Activated CD4-positive, alpha-beta T cell treated with anti-CD3 and anti-CD28 coated beads for 36 hours (primary cell): ENCODE measurements at places on chromosomes 13 and 19. TPM values are rescaled to one million over a fixed set of nuclear protein-coding genes. Genes with fewer than 3 reads are reported as not detected.
A peak's percentile ranks its signal among the peaks of the same experiment; 100 is the strongest.

DNA sequence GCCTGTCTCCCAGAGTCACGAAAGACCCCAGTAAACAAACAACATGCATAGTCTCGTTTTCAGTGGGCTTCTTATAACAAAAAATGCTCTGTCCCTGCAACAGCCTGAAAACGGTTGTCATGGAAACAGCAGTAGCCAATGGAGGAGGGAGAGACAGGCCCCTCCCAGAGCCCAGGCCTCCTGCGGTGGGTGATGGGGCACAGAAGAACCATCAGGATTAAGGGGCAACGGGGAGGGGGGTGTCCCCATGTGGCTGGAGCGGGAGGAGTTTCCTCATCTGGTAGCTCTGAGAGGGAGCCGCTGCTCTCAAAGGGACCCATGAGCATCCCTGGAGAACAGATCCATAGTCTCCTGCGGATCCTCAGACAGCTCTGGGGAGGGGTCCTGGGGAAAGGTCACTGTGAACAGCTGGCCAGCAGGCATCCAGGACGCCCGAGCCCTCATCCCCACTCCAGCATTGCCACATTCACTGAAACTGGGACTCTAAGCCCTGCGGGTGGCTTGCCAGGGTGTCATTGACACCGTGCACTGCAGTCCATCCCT lies 37.5 kb upstream of the PNMA8B start:
- no peak overlapping the region for H3K27ac ChIP-seq
- no peak for DNase-seq
- peaks cover 20% of the 10 kb centered on the region for H3K4me1 ChIP-seq
- no peaks in the 10 kb centered on the region for H3K27me3 ChIP-seq
- no peaks in the 10 kb centered on the region for H3K36me3 ChIP-seq
- H3K4me3 ChIP-seq: no peak overlapping the region

GRCh38 chr19:6062274-6062673 lies 48.0 kb downstream of the RFX2 start:
- peak overlapping the region; percentile 4 for H3K27ac ChIP-seq
- H3K27me3 ChIP-seq: peaks cover 5% of the 10 kb centered on the region
- peak; percentile 64 for DNase-seq
- no peak overlapping the region for H3K4me3 ChIP-seq

- H3K27ac ChIP-seq: no peak overlapping the region
- H3K27me3 ChIP-seq: no peaks in the 10 kb centered on the region
- H3K4me1 ChIP-seq: peaks cover 9% of the 10 kb centered on the region
- DNase-seq: no peak
Measured at GRCh38 chr19:3474010-3474409, 6.3 kb downstream of the SMIM24 start.

- peaks cover 32% of the 10 kb centered on the region for H3K4me1 ChIP-seq
- H3K27ac ChIP-seq: no peak overlapping the region
- no peaks in the 10 kb centered on the region for H3K36me3 ChIP-seq
Measured at GRCh38 chr13:112721198-112722104, 31.6 kb downstream of the ATP11A start.

DNA sequence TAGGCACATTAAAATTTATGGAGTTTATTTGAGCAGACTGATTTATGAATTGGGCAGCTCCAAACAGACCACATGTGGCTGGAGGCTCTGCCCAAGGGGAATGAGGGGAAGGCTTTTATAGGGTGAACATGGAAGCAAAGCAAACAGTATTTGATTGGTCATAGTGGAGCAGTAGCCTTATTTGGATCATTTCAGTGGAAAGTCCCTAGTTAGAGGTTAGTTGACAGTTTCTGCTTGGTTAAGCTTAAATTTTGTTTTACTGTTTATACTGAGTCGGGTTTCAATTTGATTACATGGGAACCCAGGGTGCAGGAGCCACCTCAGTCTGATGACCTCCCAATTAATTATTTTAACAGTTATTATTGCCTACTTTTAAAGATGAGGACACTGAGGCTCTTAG lies 140.5 kb downstream of the NDFIP2 start:
- no peak overlapping the region for H3K27ac ChIP-seq
- no peak overlapping the region for H3K4me3 ChIP-seq
- DNase-seq: no peak

GRCh38 chr19:21023901-21024300 lies 3.4 kb downstream of the ZNF430 start:
- H3K27ac ChIP-seq: peak overlapping the region; percentile 78
- no peak for DNase-seq
- H3K4me1 ChIP-seq: peaks cover 71% of the 10 kb centered on the region
- H3K27me3 ChIP-seq: no peaks in the 10 kb centered on the region
- peaks cover 72% of the 10 kb centered on the region for H3K36me3 ChIP-seq
- peak overlapping the region; percentile 96 for H3K4me3 ChIP-seq

DNA sequence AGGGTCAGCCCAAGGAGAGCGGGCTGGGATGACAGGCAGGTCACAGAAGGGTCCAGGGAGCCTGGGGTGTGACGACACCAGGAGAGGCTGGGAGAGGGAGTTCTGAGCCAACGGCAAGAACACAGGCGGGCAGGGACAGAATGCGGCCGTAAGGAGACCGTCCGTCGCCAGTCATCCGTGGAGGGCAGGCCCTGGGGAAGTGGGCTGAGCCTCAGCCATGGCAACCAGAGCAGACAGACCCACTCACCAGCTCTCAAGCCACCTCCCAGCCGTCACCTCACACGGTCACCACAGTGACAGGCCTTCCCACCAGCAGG lies 3.7 kb upstream of the TMEM86B start:
- H3K27ac ChIP-seq: no peak overlapping the region
- no peak overlapping the region for H3K4me3 ChIP-seq
- peaks cover 58% of the 10 kb centered on the region for H3K36me3 ChIP-seq
- H3K27me3 ChIP-seq: no peaks in the 10 kb centered on the region

- peaks cover 80% of the 10 kb centered on the region for H3K4me1 ChIP-seq
- peak overlapping the region; percentile 92 for H3K27ac ChIP-seq
- H3K4me3 ChIP-seq: peak overlapping the region; percentile 64
- DNase-seq: peak; percentile 29
- peaks cover 13% of the 10 kb centered on the region for H3K36me3 ChIP-seq
Measured at GRCh38 chr13:74061926-74062595, 72.1 kb downstream of the KLF12 start.

GRCh38 chr19:40149501-40149900 lies 41.7 kb upstream of the MAP3K10 start:
- H3K36me3 ChIP-seq: no peaks in the 10 kb centered on the region
- no peak for DNase-seq
- peaks cover 41% of the 10 kb centered on the region for H3K4me1 ChIP-seq
- H3K4me3 ChIP-seq: no peak overlapping the region
- no peaks in the 10 kb centered on the region for H3K27me3 ChIP-seq
- no peak overlapping the region for H3K27ac ChIP-seq

KIR3DL2 gene
- total RNA-seq: 1.3 TPM

GRCh38 chr19:38385804-38386257 lies 2.0 kb downstream of the GGN start:
- peaks cover 24% of the 10 kb centered on the region for H3K4me1 ChIP-seq
- H3K27ac ChIP-seq: no peak overlapping the region
- H3K36me3 ChIP-seq: peaks cover 47% of the 10 kb centered on the region
- peak; percentile 30 for DNase-seq
- no peak overlapping the region for H3K4me3 ChIP-seq

- peaks cover 3% of the 10 kb centered on the region for H3K27me3 ChIP-seq
- no peak overlapping the region for H3K4me3 ChIP-seq
- H3K27ac ChIP-seq: no peak overlapping the region
- H3K4me1 ChIP-seq: peaks cover 15% of the 10 kb centered on the region
- no peak for DNase-seq
- no peaks in the 10 kb centered on the region for H3K36me3 ChIP-seq
Measured at GRCh38 chr13:73222627-73223305, 164.0 kb downstream of the KLF5 start.

KANK2 gene
- total RNA-seq: 1.2 TPM

DNA sequence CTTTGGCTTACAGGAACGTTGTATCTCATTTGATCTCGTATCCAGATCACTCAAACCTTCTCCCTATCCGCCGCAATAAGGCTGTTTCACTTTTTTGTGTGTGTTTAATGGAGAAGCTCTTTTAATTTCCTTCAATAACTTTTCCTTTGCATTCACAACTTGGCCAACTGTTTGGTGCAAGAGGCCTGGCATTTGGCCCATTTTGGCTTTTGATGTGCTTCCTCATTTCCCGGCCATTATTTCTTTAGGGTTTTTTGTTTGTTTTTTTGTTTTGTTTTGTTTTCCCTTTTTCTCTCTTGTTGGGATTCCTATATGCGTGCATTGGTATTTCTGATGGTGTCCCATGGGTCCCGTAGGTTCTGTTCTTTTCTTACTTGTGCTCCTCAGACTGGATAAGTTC lies 6.1 kb upstream of the UPF3A start:
- DNase-seq: no peak
- H3K36me3 ChIP-seq: peaks cover 43% of the 10 kb centered on the region
- H3K27ac ChIP-seq: no peak overlapping the region
- H3K4me3 ChIP-seq: no peak overlapping the region
- peaks cover 19% of the 10 kb centered on the region for H3K4me1 ChIP-seq
- no peaks in the 10 kb centered on the region for H3K27me3 ChIP-seq

- no peak overlapping the region for H3K4me3 ChIP-seq
- H3K4me1 ChIP-seq: peaks cover 5% of the 10 kb centered on the region
- DNase-seq: no peak
- no peaks in the 10 kb centered on the region for H3K36me3 ChIP-seq
- no peak overlapping the region for H3K27ac ChIP-seq
- no peaks in the 10 kb centered on the region for H3K27me3 ChIP-seq
Measured at GRCh38 chr13:59495299-59495698, 668.4 kb downstream of the DIAPH3 start.

DNA sequence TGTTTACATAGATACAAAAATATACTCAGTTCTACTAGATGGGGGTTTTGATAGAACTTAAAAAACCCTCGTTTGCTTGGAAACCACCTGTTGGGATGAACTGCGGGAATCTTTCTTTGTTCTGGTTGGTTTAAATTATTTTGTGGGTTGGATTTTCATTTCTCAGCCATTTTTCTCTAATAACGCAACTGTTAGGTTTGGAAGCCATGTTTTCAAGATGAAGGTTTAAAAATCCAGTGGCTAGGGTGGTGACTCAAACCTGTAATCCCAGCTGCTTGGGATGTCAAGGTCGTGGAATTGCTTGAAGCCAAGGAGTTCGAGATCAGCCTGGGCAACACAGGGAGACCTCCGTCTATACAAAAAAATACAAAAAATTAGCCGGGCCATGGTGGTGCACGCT lies 1.6 kb downstream of the URI1 start:
- H3K4me1 ChIP-seq: peaks cover 54% of the 10 kb centered on the region
- no peaks in the 10 kb centered on the region for H3K27me3 ChIP-seq
- no peak for DNase-seq
- peak overlapping the region; percentile 95 for H3K27ac ChIP-seq
- peaks cover 34% of the 10 kb centered on the region for H3K36me3 ChIP-seq

DNA sequence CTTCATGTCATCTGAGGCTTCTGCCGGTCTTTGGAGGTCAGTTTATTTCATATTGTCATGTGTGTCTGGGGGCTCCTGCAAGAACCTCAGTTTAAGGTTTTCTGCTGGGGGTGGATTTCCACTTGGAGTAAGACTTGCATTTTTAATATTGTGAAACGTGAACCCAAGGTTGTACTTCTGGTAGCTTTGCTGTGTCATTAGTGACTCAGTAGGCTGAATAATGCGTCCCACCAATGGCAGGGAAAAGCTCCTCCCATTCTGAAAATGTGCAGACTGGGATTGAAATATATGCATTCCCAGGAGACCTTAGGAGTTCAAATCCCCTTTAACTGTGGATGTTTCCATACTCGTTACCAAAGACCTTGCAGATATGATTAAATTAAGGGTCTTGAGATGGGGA lies 46.2 kb downstream of the ING1 start:
- H3K4me1 ChIP-seq: no peaks in the 10 kb centered on the region
- no peak for DNase-seq
- no peak overlapping the region for H3K4me3 ChIP-seq
- no peak overlapping the region for H3K27ac ChIP-seq
- peaks cover 19% of the 10 kb centered on the region for H3K27me3 ChIP-seq

GRCh38 chr19:42172261-42172660 lies 40.0 kb upstream of the POU2F2 start:
- no peak for DNase-seq
- peaks cover 20% of the 10 kb centered on the region for H3K27me3 ChIP-seq
- no peak overlapping the region for H3K27ac ChIP-seq
- H3K36me3 ChIP-seq: no peaks in the 10 kb centered on the region
- H3K4me3 ChIP-seq: no peak overlapping the region
- H3K4me1 ChIP-seq: peaks cover 15% of the 10 kb centered on the region

KIR2DL1 gene
- not detected for total RNA-seq

KCNRG gene
- total RNA-seq: 0.12 TPM

C19orf81 gene
- 1.7 TPM for total RNA-seq

DNA sequence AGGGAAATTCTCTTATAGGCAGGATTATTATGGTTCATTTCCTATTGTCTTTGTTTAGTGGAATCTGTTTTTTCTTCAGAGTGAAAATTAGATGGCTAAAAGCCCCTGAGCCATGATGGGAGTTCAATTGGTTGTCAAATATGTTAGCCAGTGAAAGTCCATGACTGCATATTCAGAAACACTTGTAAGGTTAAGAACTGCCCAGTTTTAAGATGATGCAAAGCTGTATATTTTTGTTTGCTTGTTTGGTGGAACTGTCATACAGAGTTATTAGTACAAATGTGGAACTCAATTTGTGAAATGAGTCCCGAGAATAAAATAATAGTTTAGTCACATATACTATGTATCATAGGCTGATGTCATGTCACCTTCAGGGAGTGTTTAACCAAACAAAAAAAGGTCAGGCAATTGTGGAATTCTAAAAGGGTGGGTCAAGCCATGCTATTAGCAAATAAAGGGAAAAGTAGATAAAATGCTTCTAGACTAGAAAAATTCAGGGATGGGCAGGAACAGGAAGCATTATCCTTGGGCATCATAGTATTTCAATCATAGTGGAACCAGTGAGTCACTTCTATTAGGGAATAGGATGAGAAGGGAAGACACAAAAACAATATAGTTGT lies 248.3 kb upstream of the SLITRK1 start:
- no peaks in the 10 kb centered on the region for H3K36me3 ChIP-seq
- no peaks in the 10 kb centered on the region for H3K4me1 ChIP-seq
- H3K27ac ChIP-seq: no peak overlapping the region

- peak overlapping the region; percentile 75 for H3K4me3 ChIP-seq
- no peaks in the 10 kb centered on the region for H3K36me3 ChIP-seq
- H3K4me1 ChIP-seq: peaks cover 15% of the 10 kb centered on the region
- no peak overlapping the region for H3K27ac ChIP-seq
Measured at GRCh38 chr13:20161275-20161950, 561 bp upstream of the GJA3 start.

DNA sequence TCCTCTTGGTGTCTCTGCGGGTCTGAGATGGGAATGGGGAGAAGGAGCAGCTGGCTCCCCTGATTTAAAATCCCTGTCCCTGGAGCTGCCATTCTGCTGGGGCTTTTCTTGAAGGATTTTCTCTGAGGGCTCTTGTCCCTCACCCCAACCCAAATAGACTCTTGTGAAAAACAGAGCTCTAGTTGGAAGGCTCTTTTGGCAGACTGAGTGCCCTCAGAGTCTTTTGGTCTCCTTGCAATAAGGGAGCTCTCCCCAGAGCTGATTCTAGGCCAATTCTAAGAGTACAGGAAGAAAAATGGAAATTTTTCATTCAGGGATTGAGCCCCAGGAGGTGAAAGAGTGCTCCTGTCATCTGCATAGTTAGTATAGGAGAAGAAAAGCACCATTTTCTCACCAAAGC lies 238.3 kb downstream of the COG6 start:
- peak overlapping the region; percentile 29 for H3K27ac ChIP-seq
- no peaks in the 10 kb centered on the region for H3K27me3 ChIP-seq
- H3K36me3 ChIP-seq: no peaks in the 10 kb centered on the region

OR10H3 gene
- total RNA-seq: not detected

NACC1 gene
- 77.5 TPM for total RNA-seq

GRCh38 chr13:39599842-39600241 lies 3.2 kb downstream of the LHFPL6 start:
- H3K4me1 ChIP-seq: peaks cover 6% of the 10 kb centered on the region
- no peaks in the 10 kb centered on the region for H3K36me3 ChIP-seq
- H3K27ac ChIP-seq: no peak overlapping the region
- no peak for DNase-seq
- H3K27me3 ChIP-seq: peaks cover 36% of the 10 kb centered on the region

KLK15 gene
- total RNA-seq: not detected

IGFL3 gene
- total RNA-seq: not detected

KLF1 gene
- total RNA-seq: 0.18 TPM
